SK-N-SH (cell line): ENCODE measurements at places on chromosomes 16 and 17.

- no peak for DNase-seq
These were observed 326.8 kb downstream of the SEC14L1 start for GRCh38 chr17:77467521-77467920.

DNA sequence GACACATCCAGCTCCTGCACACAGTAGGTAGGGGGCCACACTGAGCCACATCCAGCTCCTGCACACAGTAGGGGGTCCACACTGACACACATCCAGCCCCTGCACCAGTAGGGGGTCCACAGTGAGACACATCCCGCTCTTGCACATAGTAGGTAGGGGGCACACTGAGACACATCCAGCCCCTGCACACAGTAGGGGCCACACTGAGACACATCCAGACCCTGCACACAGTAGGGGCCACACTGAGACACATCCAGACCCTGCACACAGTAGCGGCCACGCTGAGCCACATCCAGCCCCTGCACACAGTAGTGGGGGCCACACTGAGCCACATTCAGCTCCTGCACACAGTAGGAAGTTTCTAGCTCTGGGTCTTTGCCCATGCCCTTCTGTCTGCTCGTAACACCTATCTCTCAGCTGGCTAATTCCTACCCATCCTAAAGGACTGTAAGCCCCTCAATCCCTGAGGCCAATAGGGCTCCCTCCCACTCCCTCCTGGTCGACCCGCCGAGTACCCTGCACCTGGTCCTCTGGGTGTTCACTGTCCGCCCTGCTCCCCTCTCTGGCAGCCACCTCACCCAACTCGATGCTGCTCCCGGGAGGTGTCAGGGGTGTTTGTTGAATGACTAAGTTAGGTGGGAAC lies 9.4 kb upstream of the ATP2A3 start:
- peak; percentile 12 for DNase-seq

DNA sequence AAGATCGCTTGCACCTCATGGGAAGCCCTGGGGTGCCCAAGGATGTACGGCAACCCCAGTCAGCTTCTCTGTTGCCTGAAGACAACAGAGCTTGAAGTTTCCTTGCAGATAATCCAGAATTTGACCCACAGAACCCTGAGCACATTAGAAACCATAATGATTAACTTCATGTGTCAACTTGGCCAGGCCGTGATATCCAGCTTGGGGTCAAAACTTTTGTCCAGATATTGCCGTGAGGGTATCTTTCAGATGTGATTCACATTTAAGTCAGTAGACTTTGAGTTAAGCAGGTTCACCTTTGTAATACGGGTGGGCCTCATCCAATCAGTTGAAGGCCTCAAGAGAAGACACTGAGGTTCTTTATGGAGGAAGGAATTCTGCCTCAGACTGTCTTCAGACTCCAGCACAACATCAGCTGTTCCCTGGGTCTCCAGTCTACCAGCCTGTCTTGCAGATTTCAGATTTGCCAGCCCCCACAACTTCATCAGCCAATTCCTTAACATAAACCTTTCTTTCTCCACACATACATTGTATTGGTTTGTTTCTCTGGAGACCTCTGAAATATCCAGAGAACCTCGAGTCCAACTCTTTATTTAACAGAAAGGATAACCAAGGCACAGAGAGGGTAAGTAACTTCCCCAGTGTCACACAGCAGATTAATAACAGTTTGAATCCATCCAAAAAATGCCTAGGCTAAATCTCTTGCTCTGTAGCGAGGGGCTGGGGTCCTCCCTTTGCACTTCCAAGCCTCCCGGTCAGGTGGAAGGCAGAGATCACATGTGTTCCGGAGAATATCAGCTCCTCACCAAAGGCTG lies 171.1 kb downstream of the SALL1 start:
- no peak for DNase-seq

GRCh38 chr17:72362376-72363088 lies 241.7 kb downstream of the SOX9 start:
- DNase-seq = no peak

DNA sequence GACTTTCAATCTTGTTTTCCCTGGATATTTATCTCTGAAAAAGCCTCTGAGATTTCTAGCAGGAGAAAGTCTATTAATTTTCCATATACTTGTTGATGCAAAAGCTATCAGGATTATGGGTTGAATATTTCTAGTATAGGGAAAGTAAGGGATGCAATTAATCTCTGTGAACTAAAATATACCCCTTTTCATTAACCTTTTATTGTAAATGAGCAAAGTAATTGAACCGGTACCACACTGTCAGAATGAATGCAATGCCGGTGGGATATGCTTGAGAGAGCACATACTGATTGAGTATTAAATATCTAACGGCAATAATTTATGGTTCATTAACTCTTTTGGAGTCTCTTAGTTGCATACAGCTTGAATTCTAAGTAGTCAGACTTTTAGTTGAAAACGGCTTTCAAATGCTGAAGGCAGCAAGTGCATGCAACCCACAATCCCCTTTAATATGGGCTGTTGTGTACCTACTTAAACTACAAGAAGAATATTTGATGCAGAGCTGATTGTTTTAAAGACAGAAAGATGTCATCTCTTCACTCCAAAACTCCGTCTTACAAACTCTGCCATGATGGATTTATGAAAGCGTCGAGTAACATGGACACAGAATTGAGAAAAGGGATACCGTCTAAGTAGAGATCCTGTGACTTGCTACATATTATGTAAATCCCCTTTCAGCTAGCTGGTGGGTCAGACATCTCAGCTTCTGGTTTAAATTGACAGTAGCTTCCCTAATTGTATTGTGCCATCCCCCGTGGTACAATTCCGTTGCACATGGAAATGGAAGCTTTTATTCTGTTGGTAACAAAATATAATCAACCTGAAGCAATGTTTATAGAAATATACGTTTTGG lies 141.3 kb upstream of the CDH8 start:
- DNase-seq = no peak

DNA sequence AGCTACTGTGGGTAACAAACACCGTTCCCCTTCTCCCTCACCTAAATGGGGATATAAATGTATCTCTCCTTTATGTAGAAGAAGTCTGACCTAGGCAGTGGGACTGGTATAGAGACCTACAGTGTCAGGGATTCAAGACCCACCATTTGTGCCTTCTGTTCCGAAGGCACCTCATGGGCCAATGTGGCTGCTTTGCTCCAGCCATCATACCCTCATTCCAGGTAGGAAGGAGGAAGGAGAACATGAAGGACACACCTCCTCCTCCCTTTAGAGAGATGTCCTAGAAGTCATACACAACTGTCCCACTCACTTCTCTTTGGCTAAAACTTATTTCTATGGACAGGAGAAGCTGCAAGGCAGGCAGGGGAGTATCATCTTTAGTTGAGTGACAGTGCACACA lies 8.3 kb upstream of the CRISPLD2 start:
- no peak for DNase-seq

DNA sequence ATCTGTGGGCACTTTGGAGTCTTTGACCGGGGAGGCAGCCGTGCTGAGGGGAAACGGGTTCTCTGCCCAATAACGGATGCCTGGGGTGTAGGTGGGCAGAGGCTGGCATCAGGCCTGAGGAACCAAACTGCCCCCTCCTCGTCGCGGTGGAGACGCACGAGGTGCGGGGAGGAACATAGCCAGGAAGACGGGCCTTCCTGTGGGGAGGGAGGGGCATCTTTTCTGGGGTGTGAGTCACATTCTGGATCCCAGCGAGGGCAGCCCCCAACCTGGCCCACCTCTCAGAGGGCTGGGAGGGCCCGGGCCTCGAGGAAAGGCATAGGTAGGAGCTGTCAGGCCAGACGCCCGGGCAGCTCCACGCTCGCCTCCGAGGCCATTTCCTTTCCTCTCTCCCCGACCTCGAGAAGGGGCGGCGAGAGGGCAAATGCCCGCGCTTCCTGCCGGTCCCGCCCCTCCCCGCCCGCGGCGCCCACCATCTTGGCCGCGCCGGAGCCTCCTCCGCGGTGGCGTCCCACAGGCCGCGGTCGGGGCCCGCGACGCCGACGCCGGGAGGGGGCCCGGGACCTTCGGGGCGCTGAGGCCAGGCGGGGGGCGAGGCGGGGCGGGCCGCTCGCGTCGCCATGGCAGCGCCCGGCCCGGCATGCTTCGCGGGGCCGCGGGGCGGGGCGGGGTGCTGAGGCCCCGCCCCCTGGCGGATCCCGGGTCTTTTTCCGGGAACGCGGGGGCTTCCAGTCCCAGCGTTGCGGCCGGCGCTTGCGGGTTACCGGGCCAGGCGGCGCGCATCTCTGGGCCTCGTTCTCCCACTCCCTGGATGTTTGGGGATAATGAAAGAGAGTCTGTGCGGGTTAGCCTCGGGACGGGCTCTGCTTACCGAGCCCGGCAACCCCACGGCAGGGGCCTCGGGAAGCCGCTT lies 13.2 kb downstream of the RAI1 start:
- peak; percentile 95 for DNase-seq

- DNase-seq = no peak
These were observed 59.8 kb upstream of the RBFOX3 start for GRCh38 chr17:79670537-79671084.

GRCh38 chr16:16017812-16018211 lies 68.4 kb downstream of the ABCC1 start:
- DNase-seq = no peak

- no peak for DNase-seq
These were observed 35.8 kb upstream of the BHLHA9 start for GRCh38 chr17:1234455-1234854.

DNA sequence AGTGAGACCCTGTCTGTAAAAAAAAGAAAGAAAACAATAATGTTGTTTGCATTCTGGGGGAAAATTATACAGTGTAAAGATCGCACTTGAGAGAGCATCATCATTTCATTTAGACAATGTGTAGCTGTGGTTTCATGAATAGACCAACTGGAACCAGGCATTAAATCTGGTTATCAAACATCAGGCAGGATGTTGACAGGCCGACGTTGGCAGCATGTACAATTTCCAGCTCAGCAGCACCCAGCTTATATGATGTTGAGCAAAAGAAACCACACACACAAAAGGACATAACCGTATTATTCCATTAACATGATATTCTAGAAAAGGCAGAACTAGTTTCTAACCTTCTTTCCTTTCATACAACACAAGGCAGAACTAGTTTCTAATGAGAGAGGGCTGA lies 5.8 kb downstream of the MARVELD3 start:
- DNase-seq = no peak

GRCh38 chr16:84959045-84959576 lies 52.2 kb downstream of the ZDHHC7 start:
- no peak for DNase-seq

DNA sequence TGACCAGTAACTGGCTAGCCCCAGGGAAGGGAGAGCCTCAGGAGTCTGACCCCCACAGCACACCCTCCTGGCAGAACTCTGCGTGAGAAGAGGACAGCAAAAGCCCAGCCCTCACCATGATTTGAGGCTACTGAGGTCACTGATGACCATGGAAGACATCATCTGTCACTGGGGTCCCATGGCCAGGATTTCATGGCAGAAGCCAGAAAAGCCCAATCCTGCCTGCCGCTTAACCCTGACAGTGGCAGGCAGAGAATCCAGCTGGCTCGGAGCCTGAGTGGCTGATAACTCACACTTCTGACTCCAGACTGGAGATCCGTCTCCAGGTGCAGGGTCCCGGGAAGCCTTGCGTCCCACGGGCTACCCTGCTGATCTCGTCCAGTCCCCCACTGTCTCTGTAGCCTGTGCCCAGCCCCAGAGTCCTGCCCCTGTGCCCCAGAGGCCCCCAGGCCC lies 17.5 kb downstream of the GRIN2C start:
- DNase-seq = peak; percentile 66

DNA sequence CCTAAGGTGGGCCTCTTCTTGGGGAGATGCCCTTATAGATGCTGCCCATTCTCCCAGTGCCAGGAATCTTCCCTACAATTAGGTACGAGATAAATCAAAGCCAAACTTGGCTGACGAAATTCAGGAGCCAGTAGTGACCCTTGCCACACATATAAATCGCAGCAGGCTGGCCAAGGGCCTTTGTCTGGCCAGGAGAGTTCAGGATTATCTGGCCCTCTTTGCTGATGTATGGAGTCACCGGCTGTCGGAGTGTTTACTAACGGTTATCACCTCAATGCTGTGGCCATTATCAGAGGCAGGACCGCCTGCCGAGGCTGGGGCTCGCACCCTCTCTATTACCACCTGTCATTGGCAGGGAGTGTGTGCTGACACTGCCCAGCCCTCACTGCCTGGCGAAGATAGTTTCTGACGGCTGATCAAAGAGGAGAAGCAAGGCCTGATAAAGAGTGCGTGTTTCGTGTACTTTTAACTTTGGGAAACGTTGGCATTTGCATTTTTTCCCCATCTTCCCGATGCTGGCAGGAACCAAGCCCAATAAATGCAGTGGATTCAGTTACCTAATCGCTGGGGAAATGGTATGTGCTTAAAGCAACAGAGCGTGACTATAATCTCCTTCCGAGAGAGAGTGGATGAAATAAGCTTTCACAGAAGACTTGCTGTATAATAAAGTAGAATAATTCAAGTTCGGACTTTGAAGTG lies 32.8 kb upstream of the TBX2 start:
- no peak for DNase-seq

DNA sequence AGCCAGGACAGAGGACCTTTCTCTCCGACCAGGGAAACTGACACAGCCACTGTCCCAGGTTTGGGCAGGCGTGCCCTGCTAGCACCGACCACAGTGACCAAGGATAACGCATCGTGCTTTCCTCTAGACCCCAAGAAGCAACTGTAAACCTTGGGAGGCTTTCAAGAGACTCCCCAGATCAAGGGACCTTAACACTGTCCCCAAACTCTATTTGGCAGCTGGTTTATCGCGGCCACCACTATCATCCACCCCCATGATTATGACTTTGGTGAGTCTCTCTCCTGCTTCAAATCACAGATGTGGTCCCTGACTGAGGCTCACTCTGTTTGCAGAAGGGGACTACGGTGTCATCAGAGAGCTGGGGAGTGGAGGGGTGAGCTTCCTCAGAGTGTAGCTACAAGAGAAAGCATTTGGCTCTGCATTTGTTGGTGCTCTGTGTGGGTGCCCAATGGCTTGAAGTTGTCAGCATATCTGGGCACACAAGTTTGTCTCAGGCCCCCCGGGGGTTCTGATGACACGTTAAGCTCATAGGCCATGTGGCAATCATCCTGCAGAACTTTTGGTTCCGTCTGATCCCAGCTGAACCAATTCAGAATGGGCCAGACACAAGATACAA lies 408.0 kb downstream of the SLC39A11 start:
- no peak for DNase-seq

- peak; percentile 79 for DNase-seq
These were observed 35.0 kb downstream of the ENGASE start for GRCh38 chr17:79109584-79109983.

- DNase-seq = no peak
These were observed 40.8 kb upstream of the NKD1 start for GRCh38 chr16:50507397-50507796.

DNA sequence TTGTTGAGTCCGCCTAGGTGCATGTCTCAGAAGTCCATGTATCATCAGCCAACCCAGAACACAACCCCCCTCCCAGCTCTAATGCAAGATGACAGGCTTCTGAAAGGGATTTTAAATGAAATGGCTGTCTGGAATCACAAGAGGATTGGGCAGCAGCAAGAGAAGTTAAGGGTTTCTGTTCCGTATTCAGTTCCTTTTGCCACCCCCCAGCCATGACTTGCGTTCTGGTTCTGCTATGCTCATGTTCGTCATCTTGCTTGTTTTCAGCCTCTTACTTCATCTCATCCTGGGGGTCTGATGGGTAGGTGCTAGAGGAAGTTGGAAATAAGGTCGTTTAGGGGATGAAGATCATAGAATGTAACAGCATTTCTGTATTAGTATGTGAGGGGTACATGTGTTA lies 12.0 kb downstream of the MINK1 start:
- DNase-seq = no peak
